ENCODE measurements at places on chromosomes 7 and 10. TPM values are rescaled to one million over a fixed set of nuclear protein-coding genes. Genes with fewer than 3 reads are reported as not detected.

The MNX1 gene
- total RNA-seq, result not detected

The CCDC7 gene
- 0.44 TPM for total RNA-seq

The FAM20C gene
- total RNA-seq, result 22.7 TPM

The FFAR4 gene
- not detected for total RNA-seq

The OIT3 gene
- not detected for total RNA-seq

The C10orf90 gene
- total RNA-seq, result not detected

The SLC39A12 gene
- not detected for total RNA-seq

The INA gene
- total RNA-seq, result 1.1 TPM

The THSD7A gene
- total RNA-seq, result 4.0 TPM

The CALD1 gene
- 120 TPM for total RNA-seq

The GHITM gene
- total RNA-seq, result 183 TPM

The C1QL3 gene
- total RNA-seq, result 0.05 TPM

The DKK1 gene
- total RNA-seq, result 166 TPM

The RBP3 gene
- total RNA-seq, result not detected

Measured in mammary microvascular endothelial cell (primary cell).